ENCODE measurements at places on chromosomes 2 and 18. TPM values are rescaled to one million over a fixed set of nuclear protein-coding genes. Genes with fewer than 3 reads are reported as not detected.

Gene EHD3
- not detected for total RNA-seq

Gene RPRM
- total RNA-seq: 2.4 TPM

Gene SLC23A3
- 9.9 TPM for total RNA-seq

Gene OBSL1
- 0.86 TPM for total RNA-seq

Gene ABCB11
- total RNA-seq: not detected

Gene ALLC
- not detected for total RNA-seq

Gene ARHGAP25
- not detected for total RNA-seq

Gene CPO
- not detected for total RNA-seq

Gene GPAT2
- not detected for total RNA-seq

Gene SP140
- not detected for total RNA-seq

Gene IFIH1
- total RNA-seq: 8.7 TPM

Gene COL4A4
- total RNA-seq: not detected

Gene TXNDC2
- not detected for total RNA-seq

Gene AGAP1
- 31.1 TPM for total RNA-seq

Gene SAG
- total RNA-seq: not detected

Gene CRACDL
- 7.6 TPM for total RNA-seq

Gene LCT
- not detected for total RNA-seq

Gene RSAD2
- 0.78 TPM for total RNA-seq

Gene KATNAL2
- not detected for total RNA-seq

Gene PJVK
- total RNA-seq: 0.23 TPM

Gene BCL2L11
- total RNA-seq: 24.5 TPM

Gene LRATD1
- total RNA-seq: 0.69 TPM

Gene SERPINB13
- not detected for total RNA-seq

Gene FNDC4
- total RNA-seq: not detected

Gene KLHL41
- not detected for total RNA-seq

Gene ASB18
- not detected for total RNA-seq

Gene GNLY
- total RNA-seq: not detected

Gene SCG2
- not detected for total RNA-seq

Gene TAF4B
- total RNA-seq: 7.8 TPM

Gene ANKRD23
- 3.5 TPM for total RNA-seq

Gene CENPA
- total RNA-seq: 26.9 TPM

Gene CTAGE1
- not detected for total RNA-seq

Gene CHRNA1
- total RNA-seq: not detected

Gene SLC14A1
- total RNA-seq: 5.9 TPM

Gene NT5DC4
- total RNA-seq: 1.4 TPM

Gene PLGLB2
- total RNA-seq: not detected

Gene KCNG2
- not detected for total RNA-seq

Gene LGALSL
- total RNA-seq: 8.5 TPM

Gene PER2
- 26.6 TPM for total RNA-seq

Gene MARCHF4
- not detected for total RNA-seq

Gene SCYGR2
- not detected for total RNA-seq

Gene LYPD6
- 1.2 TPM for total RNA-seq

Gene BOLL
- not detected for total RNA-seq

Gene AQP12A
- not detected for total RNA-seq

Gene GPR75
- total RNA-seq: 1.4 TPM

Gene WDR75
- total RNA-seq: 26.7 TPM

Gene ANKRD53
- not detected for total RNA-seq

Gene ERBB4
- total RNA-seq: not detected

Gene MITD1
- 14.5 TPM for total RNA-seq

Gene TTC39C
- total RNA-seq: 7.6 TPM

Gene PARD6G
- total RNA-seq: 0.20 TPM

Gene CENPO
- 30.8 TPM for total RNA-seq

Gene EN1
- total RNA-seq: not detected

Gene TMEFF2
- total RNA-seq: not detected

Gene WNT10A
- total RNA-seq: 14.9 TPM

Measured in HT-29 (cell line).